ENCODE measurements at places on chromosomes 1 and 21.

- DNase-seq = no peak
Measured at GRCh38 chr21:20486303-20486702, 511.9 kb upstream of the NCAM2 start.

GRCh38 chr1:43444836-43445235 is 8.9 kb downstream of the HYI start:
- DNase-seq = no peak

DNA sequence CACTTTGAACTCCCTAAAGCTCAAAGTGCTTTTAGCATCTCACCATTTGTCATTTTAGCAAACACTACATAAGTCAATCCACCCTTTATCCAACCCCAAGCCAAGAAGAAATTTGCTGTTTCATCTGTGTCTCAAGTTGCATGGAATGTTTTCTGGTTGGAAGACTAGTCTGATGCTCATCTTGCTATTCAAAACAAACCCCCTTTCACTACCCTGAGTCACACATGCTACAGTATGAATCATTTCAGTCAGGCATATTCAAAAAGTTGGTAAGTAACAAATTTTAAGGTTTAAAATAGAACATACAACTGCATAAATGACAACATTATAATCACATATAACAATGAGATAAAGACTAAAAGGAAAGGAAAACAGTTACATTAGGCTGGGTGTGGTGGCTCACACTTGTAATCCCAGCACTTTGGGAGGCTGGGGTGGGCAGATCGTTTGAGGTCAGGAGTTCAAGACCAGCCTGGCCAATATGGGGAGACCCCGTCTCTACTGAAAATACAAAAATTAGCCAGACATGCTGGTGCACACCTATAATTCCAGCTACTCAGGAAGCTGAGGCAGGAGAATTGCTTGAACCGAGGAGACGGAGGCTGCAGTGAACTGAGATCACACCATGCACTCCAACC is 38.7 kb downstream of the DSTYK start:
- DNase-seq = no peak

DNA sequence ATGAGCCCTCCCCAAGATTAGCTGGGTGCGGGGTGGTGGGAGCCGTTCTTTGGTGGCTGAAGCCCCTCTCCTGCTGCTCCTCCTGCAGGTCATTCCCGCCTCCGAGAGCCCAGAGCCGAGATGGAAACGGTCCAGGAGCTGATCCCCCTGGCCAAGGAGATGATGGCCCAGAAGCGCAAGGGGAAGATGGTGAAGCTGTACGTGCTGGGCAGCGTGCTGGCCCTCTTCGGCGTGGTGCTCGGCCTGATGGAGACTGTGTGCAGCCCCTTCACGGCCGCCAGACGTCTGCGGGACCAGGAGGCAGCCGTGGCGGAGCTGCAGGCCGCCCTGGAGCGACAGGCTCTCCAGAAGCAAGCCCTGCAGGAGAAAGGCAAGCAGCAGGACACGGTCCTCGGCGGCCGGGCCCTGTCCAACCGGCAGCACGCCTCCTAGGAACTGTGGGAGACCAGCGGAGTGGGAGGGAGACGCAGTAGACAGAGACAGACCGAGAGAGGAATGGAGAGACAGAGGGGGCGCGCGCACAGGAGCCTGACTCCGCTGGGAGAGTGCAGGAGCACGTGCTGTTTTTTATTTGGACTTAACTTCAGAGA is 448 bp downstream of the G0S2 start:
- no peak for DNase-seq

DNA sequence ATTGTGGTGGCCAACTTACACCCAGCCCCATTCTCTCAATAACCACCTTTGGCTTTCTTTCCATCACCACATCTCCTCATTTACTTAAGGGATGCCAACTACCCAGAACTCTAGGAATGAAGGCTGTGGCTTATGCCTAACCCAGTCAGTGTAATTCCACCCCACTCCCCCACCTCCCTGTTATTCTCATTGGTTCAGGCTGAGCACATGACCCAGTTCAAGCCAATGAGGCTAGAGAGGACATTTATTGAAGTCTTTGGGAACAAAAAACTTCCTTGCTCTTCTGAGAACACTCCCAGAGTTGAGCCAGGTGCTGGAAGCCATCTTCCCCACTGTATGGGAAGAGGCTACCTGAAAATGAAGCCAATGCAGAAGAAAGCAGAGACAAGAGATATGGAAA is 22.8 kb upstream of the CD2 start:
- DNase-seq = no peak

- peak; percentile 71 for DNase-seq
Measured at GRCh38 chr1:54944610-54945392, 35.6 kb upstream of the TMEM61 start.

GRCh38 chr1:171581226-171581625 is 40.8 kb upstream of the MYOCOS start:
- no peak for DNase-seq

DNA sequence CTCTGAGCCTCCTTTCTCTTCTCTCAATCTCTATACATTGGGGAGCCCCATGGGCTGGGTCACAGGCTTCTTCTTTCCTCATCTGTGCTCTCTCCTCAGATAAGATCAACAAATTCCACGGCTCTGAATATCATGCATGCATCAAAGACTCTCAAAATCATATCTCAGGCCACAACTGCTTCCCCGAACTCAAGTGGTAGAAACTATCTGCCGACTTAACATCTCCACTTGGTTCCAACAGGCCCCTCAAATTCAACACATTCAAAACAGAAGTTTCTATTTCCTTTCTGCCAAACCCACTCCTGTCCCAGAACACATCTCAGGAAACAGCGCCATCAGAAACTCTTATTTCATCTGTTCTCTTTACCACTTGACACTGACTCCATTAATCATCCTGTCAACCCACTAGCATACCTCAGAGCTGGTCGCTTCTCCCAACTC is 16.7 kb downstream of the DDX59 start:
- DNase-seq = no peak

DNA sequence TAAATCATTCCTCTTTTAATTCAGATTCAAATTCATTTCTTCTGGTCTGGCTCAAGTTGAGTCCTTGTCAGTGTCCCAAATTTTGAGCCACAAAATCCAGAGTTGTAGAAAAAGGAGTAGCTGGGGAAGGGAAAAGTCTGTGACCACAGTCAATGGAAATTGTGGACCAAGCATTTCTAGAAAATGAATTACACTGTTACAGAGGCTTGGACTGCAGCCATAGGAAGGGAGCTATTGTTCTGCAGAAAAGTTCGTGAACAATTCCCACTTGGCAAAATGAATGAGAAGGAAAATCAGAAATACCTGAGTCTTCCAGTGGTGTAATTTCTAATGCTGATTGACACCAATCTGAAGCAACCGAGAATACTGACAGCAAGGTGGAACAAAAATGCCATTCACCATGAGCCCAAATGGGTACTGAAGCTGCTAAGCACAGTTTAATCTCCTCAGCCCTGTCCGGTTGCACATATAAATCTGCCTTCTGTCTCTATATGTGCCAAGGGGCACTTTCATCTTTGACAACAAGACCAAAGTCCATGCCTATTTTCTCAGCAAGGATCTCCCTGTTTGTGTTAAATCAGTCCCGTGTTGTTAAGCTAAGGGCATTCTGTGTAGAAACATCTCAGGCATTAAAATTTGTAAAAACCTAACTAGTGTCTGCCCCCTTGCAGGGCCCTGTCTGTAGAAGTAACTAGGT is 51.3 kb downstream of the TEX35 start:
- no peak for DNase-seq

GRCh38 chr1:202880961-202881460 is 7.9 kb downstream of the RABIF start:
- no peak for DNase-seq

- no peak for DNase-seq
Measured at GRCh38 chr1:56286956-56287355, 292.4 kb downstream of the PLPP3 start.

DNA sequence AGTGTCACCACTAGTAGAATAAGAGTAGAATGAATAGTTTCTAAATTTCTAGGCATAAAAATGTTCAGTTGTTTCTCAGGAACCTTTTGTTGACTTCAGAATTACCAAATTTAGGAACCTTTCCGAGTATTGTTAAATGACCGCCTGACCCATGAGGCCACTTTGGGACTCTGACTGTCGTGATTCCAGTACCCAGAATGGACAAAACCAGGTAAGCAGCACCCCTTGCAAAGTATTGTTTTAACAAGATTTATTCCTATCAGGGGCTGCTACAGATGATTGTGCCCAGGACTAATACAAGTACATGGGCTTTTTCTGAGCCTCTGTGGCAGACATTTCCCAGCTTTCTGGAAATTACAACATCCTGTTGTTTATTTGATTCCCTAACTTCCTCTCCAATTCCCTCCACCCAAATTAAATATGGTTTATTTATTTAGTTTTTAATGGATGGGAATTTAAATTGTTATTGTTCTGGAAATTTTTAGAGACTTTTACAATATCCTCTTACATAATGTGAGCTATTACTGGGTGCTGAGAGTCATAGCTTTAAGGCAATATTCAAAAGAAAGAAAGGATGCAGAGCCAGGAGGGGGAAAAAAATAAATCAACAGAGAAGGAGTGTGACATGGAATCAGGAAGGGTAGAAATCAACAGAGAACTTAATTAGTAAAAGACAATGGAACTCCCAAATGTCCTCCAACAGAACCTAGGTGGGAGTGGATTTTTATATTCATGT is 37.4 kb upstream of the NTPCR start:
- DNase-seq = no peak

- DNase-seq = peak; percentile 66
Measured at GRCh38 chr1:202807451-202807925, 733 bp downstream of the KDM5B start.

DNA sequence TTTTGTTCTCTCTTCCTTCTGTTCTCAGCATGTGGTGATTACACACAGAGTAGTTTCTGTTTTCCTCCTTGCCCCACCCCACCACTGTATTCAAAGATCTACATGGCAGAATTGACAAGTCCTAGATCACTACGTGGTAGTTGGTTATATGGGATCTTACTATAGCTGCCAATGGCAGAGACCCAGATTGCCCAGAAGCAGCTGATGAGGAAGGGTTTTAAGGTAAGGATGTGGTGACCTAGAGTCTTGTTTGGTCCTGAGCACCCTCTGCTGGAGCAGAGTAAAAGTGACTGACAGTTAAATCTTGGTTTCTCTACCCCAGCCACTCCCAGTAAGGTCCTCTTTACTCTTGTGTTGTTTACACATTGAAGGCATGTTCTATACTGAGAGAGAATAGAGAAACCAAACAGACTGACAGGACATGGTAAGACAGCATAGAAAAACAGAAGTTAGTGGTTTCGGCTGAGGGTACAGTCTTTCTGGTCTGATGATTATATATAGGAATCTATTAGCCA is 22.8 kb upstream of the STRIP1 start:
- DNase-seq = peak; percentile 87

GRCh38 chr1:43065616-43066399 is 106.3 kb downstream of the EBNA1BP2 start:
- DNase-seq = no peak

DNA sequence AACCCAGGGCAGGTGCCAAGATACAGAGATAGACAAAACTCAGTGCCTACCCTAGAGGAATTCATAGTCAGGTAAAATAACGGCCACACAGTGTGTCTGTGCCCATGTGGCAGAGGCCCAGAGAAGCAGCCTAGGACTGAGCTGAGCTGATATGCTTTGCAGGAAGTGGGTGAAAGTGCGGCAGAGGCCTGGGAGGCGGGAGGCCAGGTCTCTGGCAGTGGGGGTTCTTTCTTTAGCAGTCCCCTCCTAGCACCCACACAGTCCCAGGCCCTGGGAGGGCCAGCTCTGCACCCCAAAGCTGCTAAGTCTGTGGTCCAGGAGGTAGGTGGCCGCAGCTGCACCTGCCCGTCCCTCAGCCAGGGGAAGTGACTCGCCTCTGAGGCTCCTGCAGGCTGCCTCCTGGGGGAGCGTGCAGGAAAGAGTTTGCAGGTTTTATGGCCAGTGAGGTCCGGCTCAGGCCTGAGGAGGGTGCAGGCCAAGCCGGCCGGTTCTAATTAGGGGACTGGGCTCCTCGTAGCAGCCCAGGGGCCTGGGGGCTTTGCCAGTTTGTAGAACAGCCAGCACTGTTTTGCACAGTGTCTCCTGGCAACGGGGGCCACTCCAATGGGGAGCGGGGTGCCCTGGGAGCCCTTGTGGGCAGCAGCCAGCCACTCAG is 107.9 kb downstream of the SPSB1 start:
- DNase-seq = no peak

Data from germinal center (tissue), 1 donor.